ENCODE measurements at places on chromosomes 5 and 9. TPM values are rescaled to one million over a fixed set of nuclear protein-coding genes. Genes with fewer than 3 reads are reported as not detected.

Gene ISL1
- not detected for total RNA-seq

Gene RFX3
- total RNA-seq: 2.4 TPM

Gene CCNO
- total RNA-seq: 2.2 TPM

Gene RFESD
- total RNA-seq: 5.1 TPM

Gene ACOT12
- 1.00 TPM for total RNA-seq

Gene PCDHGC4
- 2.5 TPM for total RNA-seq

Gene UBE2QL1
- total RNA-seq: not detected

Gene TTF1
- total RNA-seq: 4.5 TPM

Gene IL9
- total RNA-seq: not detected

Gene TPPP
- total RNA-seq: 1.7 TPM

Gene LECT2
- not detected for total RNA-seq

Data from melanocyte of skin (primary cell).